ENCODE measurements at places on chromosomes 12 and 14.

DNA sequence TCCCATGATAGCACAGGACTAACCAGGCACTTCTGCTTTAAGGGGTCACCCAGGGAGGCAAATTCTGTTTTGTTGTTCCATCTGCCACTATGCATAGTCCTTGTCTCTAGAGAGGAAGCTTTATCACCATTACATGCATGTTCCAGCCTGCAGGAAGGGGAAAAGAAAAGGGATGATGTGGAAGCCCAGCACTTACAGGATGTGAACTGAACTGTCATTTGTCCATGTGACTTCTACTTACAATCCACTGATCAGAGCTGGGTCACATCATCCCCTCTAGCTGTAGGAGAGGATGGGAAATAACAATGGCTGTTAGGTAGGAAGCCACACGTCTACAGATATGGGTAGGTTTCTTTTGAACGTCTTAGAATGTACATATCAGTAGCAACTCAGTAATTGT, 203.1 kb downstream of the PTPRO start:
- DNase-seq: no peak

GRCh38 chr12:110071504-110071903, 23.2 kb upstream of the C12orf76 start:
- no peak for DNase-seq

- no peak for DNase-seq
Observed at GRCh38 chr12:65430571-65431306, 152.3 kb downstream of the MSRB3 start.

DNA sequence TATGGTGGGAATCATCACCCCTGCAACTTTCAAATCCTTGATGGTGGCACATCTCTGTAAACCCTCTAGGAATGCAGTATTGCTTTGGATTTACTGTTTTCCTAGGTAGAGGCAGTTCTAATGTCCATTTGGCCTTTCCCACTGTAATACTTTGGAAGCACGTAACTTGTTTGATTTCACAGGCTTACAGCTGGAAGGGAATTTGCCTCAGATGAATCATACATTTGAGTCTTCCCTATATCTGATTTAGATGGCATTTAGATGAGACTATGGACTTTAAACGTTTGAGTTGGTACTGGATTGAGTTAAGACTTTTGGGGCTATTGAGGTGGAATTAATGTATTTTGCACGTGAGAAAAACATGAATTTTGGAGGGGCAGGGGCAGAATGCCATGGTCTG, 35.9 kb downstream of the DAAM1 start:
- DNase-seq: no peak

DNA sequence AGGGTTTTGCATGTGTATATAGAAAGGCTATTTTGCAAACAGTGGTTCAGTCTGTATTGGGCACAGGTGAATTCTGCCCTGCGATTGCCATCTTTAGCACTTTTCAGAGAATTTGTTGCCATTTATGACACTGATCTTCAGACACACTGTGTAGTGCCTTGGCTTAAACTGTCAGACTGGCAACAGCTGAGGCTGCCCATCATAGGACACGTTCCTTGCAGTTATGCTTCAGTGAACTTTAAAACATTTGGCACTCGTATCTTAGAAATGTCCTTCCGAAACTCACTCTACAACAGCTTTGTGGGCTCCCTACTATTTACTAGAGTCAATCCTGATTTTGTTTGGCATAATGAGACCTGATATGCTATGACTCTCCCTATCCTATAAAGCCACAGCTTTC, 29.1 kb downstream of the AP5M1 start:
- DNase-seq: no peak

All from stimulated activated CD8-positive, alpha-beta memory T cell treated with anti-CD3 and anti-CD28 coated beads, Interleukin-15, amount 100 ng/mL, for 4 hours (primary cell).